NCI-H1694 treated with DMSO at 0.1 percent for 48 hours (cell line): ENCODE measurements at places on chromosomes 5 and 9.

DNA sequence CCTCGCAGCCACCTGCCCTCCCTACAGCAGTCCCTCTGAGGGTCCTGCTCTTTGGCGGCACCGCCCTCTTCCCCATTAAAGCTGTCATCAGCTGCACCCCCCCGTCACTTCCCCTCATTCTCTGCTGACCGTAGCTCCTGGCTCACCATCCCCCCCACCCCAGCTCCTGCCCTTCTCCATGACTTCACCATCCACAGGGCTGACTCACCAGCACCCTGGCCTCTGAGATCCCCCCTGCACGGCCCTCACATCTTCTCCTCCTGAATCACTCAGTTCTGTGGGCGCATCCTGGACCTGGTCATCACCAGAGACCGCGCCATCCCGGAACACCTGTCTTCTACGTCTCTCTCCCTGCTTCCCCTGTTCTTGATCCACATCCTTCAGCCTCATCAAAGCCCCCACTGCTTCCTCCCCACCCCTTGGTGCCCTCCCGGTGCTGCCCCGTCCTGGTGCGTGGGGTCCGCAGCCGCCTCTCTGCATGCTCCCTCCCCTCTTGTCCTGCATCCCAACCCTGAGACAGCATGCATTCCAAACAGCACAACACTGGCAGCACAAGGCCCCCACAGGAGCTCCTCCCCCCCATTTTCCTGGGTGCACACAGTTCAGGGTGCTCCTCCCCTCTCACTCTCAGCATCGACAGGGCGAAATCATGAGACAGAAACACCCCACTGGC is 12.9 kb downstream of the FLT4 start:
- DNase-seq, result no peak

GRCh38 chr5:429453-430188 is 13.4 kb upstream of the EXOC3 start:
- DNase-seq, result peak; percentile 44

- no peak for DNase-seq
Observed at GRCh38 chr9:29773676-29774075, 2200.4 kb upstream of the C9orf72 start.

- no peak for DNase-seq
Observed at GRCh38 chr9:5688109-5688508, 59.2 kb downstream of the RIC1 start.
